ENCODE measurements at places on chromosomes 1 and 21.

- DNase-seq: no peak
Observed at GRCh38 chr1:227562933-227563323, 428 bp upstream of the ZNF678 start.

- DNase-seq: peak; percentile 43
Observed at GRCh38 chr1:64745181-64745985, 508 bp downstream of the RAVER2 start.

- no peak for DNase-seq
Observed at GRCh38 chr1:14479865-14480264, 118.6 kb upstream of the KAZN start.

- DNase-seq: no peak
Observed at GRCh38 chr1:53073868-53074311, 11.9 kb downstream of the PODN start.

GRCh38 chr1:205144046-205144720, 22.4 kb upstream of the RBBP5 start:
- no peak for DNase-seq
